ENCODE measurements at places on chromosomes 7 and 10. TPM values are rescaled to one million over a fixed set of nuclear protein-coding genes. Genes with fewer than 3 reads are reported as not detected.

Gene CD36
- total RNA-seq: 0.52 TPM

GRCh38 chr10:851901-852300 lies 79.6 kb downstream of the LARP4B start:
- H3K4me3 ChIP-seq: no peak overlapping the region
- peaks cover under 1% of the 10 kb centered on the region for H3K4me1 ChIP-seq
- no peak for DNase-seq
- no peak overlapping the region for H3K27ac ChIP-seq

Gene TMEM140
- 44.7 TPM for total RNA-seq

- H3K36me3 ChIP-seq: no peaks in the 10 kb centered on the region
- H3K4me3 ChIP-seq: no peak overlapping the region
- no peaks in the 10 kb centered on the region for H3K4me1 ChIP-seq
- no peaks in the 10 kb centered on the region for H3K27me3 ChIP-seq
- no peak overlapping the region for H3K27ac ChIP-seq
- no peak for DNase-seq
Measured at GRCh38 chr10:88493691-88494483, 89.2 kb downstream of the RNLS start.

DNA sequence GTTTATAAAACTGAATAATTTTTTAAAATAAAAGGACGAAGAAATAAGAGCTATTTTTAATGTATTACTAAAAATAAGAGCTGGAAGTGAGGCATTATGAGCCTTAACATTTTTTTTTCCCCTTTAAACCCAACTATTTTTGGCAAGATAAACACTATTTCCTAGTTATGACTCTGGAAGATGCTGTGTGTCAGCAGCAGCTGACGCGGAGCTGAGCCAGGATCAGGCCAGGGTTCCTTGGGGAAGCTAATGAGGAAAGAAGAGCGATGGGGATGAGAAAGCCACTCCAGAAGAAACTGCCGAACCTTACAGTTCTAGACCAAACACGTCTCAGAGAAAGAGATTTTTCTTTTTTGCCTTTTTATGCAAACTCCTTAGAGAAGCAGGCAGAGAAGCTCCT lies 85.9 kb downstream of the USP6NL start:
- DNase-seq: no peak
- no peaks in the 10 kb centered on the region for H3K36me3 ChIP-seq
- peaks cover 4% of the 10 kb centered on the region for H3K27me3 ChIP-seq

GRCh38 chr10:63628526-63629362 lies 107.5 kb downstream of the REEP3 start:
- H3K4me3 ChIP-seq: peak overlapping the region; percentile 93
- H3K4me1 ChIP-seq: peaks cover 25% of the 10 kb centered on the region
- no peak for DNase-seq
- H3K36me3 ChIP-seq: no peaks in the 10 kb centered on the region
- peak overlapping the region; percentile 59 for H3K27ac ChIP-seq

Gene TYW1B
- total RNA-seq: 9.8 TPM
